ENCODE measurements at places on chromosomes 5 and 9.

GRCh38 chr9:136283291-136284235 is 20.3 kb downstream of the CCDC187 start:
- ATAC-seq, result peak; percentile 92

DNA sequence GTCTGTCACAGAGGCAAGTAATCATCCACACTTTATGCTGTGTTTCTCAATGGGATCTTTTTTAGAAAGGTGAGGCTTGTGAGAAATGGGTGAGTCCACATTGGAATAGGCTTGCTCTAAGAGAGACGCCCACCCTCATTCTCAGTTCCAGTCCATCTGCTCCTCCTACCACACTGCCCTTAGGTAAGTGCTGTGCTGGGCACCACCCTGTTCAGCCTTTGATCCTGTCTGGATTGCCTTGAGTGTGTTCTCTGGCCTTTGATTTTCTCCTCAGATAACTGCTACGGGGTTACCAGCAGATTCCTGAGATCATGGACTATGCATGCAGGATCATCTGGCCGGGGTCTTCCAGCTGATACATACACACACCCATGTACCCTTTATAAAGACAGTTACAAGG is 328.6 kb downstream of the KDM4C start:
- no peak for ATAC-seq

GRCh38 chr5:19837536-19838174 is 150.3 kb downstream of the CDH18 start:
- no peak for ATAC-seq

- no peak for ATAC-seq
These were observed 150.8 kb upstream of the SLC44A1 start for GRCh38 chr9:105093685-105094084.

DNA sequence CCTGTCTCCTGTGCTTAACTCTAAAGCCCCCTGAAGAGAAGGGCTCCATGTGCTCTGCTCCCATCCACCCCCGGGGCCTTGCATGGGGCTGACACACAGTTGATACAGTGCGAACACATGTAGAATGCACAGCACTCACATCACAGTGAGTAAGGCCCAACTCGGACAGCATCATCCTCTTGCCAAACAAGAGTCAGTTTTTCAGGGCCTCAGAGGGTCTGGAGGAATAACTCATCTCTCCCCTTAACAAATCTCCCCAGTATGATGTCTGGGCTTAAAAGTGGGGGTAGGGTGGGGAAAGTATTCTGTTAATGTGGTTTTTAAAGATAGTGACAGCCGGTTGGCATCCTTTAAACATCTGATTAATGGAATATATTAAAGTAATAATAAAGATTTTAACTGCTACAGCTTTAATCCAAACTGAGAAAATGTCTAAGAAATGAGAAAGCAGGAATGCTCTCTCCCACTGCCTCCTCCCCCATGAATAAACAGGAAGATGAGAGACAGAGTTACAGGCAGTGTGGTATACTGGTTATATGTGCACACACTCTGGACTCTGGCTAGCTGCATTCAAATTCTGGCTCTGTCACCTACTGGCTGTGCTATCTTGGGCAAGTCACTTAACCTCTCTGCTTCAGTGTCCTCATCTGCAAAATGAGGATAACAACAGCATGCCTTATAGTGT is 22.5 kb downstream of the APBA1 start:
- no peak for ATAC-seq

DNA sequence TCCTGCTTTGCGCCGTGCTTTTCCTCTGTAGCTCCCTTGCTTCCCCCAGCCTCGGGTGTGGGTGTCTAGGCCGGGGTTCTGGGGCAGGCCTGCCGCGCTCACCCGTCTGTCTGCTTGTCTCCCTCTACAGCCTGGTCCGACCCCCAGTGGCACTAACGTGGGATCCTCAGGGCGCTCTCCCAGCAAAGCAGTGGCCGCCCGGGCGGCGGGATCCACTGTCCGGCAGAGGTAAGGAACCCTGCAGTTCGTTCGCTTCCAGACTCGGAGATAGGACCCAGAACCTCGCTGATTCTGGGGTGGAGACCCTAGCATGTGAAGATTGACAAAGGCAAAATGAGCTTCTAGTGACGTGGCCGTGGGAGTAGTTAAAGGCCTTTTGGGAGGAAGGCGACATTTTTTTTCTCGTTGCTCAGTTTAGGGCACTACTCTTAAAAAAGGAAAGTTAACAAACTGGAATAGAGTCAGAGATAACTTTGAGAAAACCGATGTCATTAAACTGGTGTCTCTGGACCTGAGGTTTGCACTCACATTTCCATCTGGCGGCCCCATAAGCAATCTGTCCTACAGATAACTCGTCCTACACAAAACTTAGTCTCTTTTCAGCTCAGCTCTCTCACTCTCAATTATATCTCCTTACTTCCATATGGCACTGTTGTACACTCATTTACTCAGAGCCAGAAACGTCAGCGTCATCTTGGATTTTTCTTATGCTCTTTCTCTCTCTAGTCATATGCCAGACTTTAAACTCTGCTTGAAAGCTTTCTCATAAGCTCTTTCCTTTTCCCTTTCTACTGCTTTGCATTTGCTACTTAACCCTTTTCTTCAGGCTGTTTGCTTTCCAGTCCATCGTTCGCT is 561 bp downstream of the SEC61B start:
- ATAC-seq, result no peak

DNA sequence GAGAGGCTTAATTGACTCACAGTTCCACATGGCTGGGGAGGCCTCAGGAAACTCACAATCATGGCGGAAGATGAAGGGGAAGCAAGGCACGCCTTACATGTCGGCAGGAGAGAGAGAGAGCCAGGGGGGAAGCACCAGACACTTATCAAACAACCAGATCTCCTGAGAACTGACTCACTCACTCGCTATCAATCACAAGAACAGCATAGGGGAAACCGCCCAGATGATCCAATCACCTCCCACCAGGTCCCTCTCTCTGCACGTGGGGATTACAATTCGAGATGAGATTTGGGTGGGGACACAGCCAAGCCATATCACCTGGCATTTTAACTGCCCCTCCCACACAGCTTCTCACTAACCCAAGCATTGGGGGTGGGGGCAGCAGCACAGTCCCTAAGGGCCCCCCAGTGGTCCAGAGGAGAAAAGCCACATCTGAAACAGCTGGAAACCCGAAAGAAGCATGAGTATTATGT is 76.1 kb upstream of the ASS1 start:
- ATAC-seq, result no peak

DNA sequence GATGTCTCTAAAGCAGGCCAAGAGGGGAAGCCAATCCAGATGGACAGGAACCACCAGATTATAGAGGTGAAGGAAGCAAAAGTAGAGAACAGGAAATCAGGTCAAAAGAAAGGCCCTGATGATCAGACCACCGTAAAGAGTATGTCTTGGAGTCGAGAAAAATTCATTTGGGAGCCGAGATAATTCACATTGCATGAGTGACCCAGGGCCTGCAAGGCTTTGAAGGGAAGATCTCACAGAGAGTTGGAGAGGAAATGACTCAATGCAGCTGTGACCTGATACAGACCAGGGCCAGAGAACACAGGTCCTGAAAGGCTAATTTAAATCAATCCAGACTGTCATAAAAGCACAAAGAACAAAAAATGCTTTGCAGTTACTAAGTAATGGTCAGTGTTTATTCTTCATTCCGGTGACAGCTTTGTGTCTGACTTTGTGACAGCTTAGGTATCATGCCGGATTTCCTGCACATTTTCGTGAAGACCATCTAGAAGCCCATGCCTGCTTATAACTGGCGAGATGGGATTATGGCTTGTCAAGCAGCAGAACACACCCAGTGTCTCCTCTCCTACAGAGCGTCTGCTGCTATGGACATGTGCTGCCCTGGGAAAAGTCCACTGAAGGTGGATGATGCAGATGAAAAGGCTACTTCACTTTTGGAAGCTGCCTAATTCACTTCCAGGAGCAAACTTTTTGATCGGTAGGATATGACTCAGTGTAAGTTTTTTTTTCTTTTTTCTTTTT is 5.8 kb upstream of the ACTBL2 start:
- peak; percentile 70 for ATAC-seq

- ATAC-seq, result no peak
These were observed 137.6 kb downstream of the CCDC192 start for GRCh38 chr5:127840809-127841208.

DNA sequence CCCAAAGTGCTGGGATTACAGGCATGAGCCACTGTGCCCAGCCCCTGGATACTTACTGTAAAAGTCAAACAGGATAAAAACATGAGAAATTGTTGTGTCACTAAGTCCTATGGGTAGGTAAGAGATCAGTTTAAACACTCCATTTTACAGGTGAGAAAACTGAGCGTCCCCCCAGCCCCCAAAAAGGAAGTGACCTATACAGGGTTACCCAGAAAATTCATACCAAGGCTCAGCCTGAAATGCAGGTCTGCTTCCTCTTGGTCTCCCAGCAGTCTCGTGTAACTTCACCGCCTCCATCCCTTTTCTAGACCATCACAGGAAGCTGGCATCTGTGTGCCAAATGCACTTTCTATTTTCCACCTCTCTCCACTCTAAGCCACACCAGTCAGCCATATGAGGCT is 57.2 kb downstream of the TMOD1 start:
- ATAC-seq, result no peak

- ATAC-seq, result no peak
These were observed 935 bp upstream of the MSX2 start for GRCh38 chr5:174723315-174723978.

GRCh38 chr5:112977440-112977861 is 853 bp downstream of the DCP2 start:
- ATAC-seq, result no peak
